ENCODE measurements at places on chromosomes 5 and 9. TPM values are rescaled to one million over a fixed set of nuclear protein-coding genes. Genes with fewer than 3 reads are reported as not detected.

DNA sequence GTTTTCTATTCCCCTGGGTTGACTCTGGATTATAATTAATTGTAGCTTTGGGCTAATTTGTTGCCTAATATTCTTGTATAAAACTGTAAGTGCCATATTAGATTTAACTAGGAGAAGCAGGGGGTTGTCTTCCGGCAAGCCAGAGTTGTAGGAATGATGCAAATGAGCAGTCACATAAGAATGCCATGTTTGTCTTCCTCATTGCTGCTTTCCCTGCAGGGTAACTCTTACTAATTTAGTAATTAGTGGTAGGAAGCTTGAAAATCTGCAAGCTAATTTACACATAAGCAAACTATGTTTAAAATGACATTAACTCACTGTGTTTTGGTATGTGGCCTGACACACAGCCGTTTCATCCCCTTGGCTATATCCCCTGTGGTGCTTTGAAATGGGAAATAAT is 527.8 kb downstream of the KCTD16 start:
- DNase-seq, result no peak

- no peak for DNase-seq
These were observed 228.8 kb downstream of the AP3B1 start for GRCh38 chr5:78065663-78066062.

- no peak for DNase-seq
These were observed 799.2 kb downstream of the BRINP1 start for GRCh38 chr9:118570066-118570465.

DNA sequence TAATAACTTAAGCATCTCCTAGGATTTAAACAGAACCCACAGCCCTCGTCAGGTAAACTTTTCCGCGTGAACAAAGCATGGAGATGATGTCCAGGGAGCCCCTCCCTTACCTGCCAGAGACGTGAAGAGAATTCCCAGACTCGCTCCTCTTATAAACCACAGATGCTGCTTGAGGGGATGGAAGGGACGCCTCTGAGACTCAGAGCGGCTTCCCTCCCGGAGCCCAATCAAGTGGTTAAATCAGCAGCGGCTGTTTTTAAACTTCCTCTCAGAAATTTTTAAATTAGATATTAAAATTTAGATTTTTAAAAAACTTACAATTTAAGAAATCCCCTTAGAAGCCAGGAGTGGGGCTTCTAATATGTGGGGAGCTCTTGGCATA is 71.8 kb downstream of the RAPGEF1 start:
- no peak for DNase-seq

DNA sequence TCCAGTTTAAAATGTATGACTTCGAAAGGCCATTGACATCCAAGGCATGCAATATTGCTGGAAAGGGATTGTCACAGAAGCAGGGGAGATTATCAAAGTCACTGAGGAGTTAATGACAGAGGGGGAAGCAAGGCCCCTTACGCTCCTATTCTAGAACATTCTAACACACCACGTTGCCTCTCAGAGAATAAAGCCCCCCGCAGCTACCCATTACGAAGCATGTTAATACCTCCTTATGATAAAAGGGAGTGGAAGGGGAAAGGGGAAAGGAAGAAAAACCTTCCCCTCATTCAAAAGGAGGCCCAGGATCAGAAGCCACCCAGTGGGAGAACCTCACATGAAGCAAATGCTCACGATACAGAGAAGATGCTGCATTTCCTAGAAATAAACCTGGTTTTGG is 213.6 kb downstream of the DAB2IP start:
- DNase-seq, result no peak

DNA sequence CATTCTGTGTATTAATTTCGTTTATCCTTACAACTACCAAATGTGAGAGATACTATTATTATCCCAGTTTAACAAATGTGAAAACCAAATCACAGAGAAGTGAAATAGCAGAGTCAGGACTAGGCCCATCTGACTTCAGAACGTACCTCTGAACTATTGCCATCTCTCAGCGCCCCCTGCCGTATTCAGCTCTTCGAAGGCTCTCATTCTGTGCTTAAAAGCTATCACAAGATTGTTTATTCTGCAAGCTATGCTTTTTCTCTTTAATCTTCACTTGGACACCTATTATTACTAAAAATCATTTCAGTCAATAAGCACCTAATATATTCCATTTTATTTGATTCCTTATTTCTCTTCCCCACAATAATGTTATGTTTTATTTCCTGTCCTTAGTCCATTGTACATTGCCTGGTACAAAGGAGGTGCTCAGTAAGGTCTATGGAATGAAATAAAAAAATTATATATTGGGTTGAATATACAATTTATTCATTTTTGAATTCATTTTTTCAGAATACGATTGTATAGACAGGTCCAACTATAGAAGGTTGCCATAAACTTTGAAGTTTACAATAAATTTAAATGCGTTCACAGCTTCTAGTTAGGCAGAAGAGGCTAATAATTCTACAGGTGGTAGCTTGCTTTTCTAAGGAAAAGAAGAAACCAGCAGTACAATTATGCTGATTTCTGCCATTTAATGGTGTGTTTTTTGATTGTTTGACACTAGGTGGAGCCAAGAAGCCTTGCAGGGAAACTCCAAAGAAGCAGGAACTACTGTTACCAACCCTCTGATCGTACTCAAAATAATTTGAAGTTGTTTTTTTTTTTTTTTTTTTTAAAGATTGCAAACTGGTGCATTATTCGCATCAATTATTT is 202.2 kb upstream of the DMRTA1 start:
- no peak for DNase-seq

GRCh38 chr5:44178414-44178813 is 210.8 kb downstream of the FGF10 start:
- no peak for DNase-seq

GRCh38 chr9:117286245-117286644 is 128.6 kb downstream of the ASTN2 start:
- no peak for DNase-seq

GRCh38 chr5:76145945-76146344 is 62.8 kb downstream of the SV2C start:
- no peak for DNase-seq

DNA sequence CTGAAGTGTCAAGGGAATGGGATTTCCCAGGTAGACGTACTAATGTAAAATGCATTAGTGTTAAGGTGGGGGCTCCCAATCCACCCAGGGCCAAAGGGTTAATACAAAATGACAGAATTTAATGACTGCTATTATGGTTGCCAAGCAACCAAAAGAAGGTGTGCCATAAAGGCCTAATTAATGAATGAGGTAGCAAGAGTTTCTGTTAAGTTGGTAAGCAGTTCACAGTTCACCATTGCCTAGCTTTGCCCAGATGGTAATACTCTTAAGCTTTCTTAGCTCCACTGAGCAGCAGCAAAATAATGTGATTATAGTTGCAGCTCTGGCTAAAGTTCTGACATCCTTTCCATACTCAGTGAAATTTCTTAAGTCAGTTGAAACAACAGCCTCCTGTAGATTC is 211.7 kb downstream of the DENND1A start:
- DNase-seq, result no peak

GRCh38 chr9:90000925-90001324 is 396.1 kb downstream of the GADD45G start:
- DNase-seq, result no peak

GRCh38 chr5:111159845-111160244 is 64.3 kb upstream of the CAMK4 start:
- DNase-seq, result no peak

DNA sequence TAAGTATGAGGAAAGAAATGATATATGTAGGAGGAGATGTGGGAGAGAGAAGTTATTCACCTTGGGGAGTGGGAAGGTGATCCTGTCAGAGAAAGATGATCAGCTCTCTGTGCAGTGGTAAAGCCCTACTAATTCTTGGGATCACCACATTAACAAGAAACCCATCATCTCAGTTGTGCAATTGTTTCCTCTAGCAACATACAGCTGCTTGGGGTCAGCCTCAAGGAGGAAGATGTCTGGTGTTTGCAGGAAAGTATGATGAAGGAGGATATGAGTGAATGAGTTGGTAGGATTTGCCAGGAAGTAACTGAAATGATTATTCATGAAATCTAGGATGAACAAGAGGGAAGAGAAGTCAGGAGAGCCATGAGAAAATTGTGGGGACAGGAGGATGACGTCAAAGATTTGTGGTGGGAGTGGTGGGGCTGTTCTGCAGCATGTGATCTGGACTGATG is 50.1 kb downstream of the TNFSF8 start:
- DNase-seq, result no peak

RASGRF2 gene
- 19.5 TPM for polyA plus RNA-seq

RAD50 gene
- 25.3 TPM for polyA plus RNA-seq

DNA sequence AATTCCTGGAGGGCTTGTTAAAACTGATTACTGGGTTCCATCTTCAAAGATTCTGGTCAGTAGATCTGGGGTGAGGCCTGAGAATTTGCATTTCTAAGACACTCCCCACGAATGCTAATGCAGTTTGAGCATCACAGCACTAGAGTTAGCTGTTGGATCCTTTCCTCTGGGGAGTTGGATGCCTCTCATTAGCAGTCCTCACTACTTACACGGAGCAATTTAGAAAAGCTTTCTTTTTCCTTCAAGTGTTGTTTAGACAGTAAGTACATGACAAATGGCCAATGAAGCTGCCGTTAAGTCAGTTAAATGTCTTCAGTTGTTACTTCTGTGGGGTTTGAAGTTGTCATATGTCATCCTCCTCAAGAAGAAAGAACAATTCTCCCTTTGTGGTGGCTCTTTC is 74.9 kb upstream of the HMHB1 start:
- no peak for DNase-seq

- no peak for DNase-seq
These were observed 1237.5 kb upstream of the CDH9 start for GRCh38 chr5:28275931-28276330.

GRCh38 chr5:26737348-26738265 is 300.8 kb downstream of the CDH9 start:
- no peak for DNase-seq

DNA sequence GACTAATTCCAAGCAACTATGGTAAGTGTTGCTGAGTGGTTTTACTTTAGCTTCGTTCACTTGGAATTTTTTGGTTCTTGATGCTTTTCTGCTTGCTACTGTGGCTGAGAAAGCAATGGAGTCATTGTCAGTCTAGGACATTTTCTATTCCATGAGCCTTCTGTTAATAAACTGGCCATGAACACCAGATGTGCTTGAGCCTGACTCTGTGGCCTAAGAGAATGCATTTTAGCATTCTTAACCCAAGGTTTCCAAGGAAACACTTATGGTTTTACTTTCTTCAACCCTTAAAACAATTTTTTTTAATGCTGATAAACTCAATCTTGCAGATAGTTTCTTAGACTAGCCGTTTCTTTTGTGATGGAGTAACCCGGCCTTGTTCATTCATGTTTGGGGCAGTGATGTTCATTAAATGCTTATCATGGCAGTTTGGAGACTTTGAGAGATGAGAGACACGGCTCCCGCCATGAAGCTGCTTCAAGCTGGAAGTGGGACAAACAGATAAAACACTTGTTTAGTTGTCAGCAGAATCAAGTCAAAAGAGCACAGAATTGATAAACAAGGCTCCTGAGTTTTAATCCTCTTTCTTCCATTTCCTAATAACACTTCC is 42.4 kb downstream of the OSTF1 start:
- no peak for DNase-seq

GRCh38 chr9:81687521-81688261 is 1.7 kb downstream of the TLE1 start:
- no peak for DNase-seq

- DNase-seq, result no peak
These were observed 93.9 kb downstream of the PDE8B start for GRCh38 chr5:77304388-77304787.

- no peak for DNase-seq
These were observed 141.6 kb downstream of the GHR start for GRCh38 chr5:42564689-42565356.

DNA sequence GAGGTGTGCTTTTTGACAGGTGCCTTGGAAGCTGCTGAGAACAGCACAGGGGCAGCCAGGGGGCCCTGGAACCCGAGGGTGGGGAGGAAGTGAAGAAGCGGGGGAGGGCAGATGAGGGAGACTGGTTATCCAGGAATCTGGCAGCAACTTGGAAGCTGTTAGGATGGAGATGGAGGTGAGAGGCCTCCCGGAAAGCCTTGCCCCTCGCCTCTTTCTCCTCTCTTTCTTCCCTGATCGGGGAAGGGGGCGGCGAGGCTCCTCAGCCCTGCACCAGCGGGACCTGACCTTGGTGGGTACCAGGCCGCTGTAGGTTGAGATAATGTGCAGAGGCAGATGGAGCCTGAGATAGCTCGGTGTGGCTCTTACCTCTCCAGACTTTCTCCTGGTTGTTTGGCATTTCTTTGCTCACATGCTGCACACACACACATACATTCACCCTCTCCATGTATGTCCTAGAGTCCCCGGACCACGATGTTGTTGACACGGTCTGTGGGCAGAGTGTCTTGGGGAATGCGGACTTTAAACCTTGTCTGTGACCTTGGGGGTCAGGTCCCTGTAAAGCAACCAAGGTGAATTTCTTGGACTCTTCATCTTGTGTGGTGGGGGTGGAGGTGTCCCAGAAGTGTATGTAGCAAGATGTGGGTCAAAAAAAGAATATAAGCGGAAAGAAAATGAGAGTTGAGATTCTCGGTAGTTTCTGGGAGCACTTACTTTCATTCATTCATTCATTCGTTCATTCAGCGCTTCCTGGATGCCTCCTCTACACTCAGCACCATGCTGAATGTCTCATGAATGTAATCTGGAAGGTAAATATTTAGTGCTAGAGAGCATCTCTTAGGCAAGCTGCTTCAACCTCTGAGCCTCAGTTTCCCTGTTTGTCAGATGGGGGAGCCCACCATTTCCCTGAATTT is 1.6 kb downstream of the WWC1 start:
- DNase-seq, result no peak

PIP5KL1 gene
- 1.2 TPM for polyA plus RNA-seq

NR2F1-AS1 gene
- polyA plus RNA-seq, result 29.9 TPM

TUSC1 gene
- 3.6 TPM for polyA plus RNA-seq

ARID3C gene
- not detected for polyA plus RNA-seq

LECT2 gene
- not detected for polyA plus RNA-seq

GRCh38 chr5:1143670-1143951 is 31.7 kb upstream of the SLC12A7 start:
- no peak for DNase-seq

DNA sequence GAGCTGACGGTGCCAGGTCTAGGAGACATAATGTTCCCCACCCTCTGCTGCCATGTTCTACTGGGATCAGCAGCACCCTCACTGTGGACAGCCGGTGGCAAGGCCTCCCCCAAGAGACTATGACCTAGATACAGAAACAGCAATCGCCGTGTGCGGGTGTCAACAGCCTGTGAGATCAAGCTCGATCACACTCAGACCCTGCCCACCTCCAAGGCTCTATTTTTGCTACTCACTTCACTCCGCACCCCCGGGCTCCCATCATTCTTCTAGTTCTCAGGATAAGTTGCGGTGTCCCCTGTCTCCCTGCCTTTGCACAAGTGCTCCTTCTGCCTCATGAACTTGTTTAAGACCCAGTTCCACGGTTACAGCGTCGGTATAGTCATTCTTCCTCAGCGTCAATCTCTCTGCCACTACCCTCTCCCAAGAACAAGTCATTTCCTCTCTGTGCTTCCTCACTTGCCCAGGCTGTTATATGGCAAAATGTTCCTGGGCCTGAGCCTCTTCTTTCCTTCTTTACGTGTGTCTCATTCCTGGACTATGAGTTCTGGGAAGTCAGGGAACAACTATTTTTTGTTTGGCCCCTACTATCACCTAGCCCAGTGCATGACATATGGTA is 5.4 kb upstream of the DOCK8 start:
- DNase-seq, result no peak

ADAMTS2 gene
- polyA plus RNA-seq, result 25.8 TPM

GRCh38 chr5:158119961-158120723 is 261.2 kb upstream of the CLINT1 start:
- DNase-seq, result no peak

GGTA1 gene
- polyA plus RNA-seq, result not detected

ZBTB43 gene
- polyA plus RNA-seq, result 12.3 TPM

THG1L gene
- 21.0 TPM for polyA plus RNA-seq

FAM81B gene
- not detected for polyA plus RNA-seq

GRCh38 chr9:122949696-122950095 is 8.9 kb downstream of the RABGAP1 start:
- DNase-seq, result no peak
